Activated CD8-positive, alpha-beta T cell treated with anti-CD3 and anti-CD28 coated beads, Interleukin-2, amount 10 ng/mL, durations not matched to agents 7 days and 5 days (primary cell): ENCODE measurements at places on chromosomes 2 and 18.

DNA sequence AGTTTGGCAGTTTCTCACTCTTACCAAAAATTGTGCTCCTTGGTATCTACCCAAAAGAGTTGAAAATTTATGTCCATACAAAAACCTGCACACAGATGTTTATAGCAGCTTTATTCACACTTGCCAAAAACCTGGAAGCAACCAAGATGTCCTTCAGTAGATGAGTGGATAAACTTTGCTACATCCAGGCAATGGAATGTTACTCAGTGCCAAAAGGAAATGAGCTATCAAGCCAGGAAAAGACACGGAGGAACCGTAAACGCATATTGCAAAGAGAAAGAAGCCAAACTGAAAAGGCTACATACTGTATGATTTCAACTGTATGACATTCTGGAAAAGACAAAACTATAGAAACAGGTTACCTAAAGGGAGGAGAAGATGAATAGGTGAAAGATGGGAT lies 36.1 kb downstream of the TMEM163 start:
- DNase-seq: no peak

GRCh38 chr18:32056613-32057358 lies 34.9 kb upstream of the RNF138 start:
- no peak for DNase-seq

DNA sequence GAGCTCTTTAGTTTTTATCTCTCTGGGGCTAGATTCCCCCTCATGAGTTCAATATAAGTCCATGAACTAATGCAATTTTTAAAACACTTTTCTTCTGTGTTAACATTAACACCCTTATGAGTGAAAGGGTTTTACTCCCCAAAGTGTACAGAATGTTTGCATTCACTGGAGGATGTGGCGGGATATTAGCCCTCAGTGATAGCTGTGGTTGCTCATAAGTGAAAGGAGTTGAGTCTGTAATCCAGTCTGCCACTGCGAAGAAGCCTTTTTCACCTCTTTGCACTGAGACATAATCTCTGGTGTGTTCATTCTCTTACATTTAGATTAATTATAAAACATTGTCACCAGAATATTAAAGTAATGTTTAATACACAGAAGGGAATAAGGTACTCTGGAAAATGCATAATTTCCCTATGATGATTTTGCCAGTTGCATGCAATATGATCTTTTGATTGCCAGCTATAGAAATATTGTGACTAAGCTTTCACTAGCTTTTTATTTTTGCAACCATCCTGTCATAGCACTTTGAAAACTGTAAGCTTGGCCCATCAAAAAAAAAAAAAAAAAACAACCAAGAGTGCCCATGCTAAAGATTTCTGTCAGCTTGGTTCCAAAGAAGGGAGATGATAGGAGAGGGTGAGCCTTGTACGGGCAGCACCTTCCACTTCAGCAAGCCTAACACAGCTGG lies 113.2 kb downstream of the BCL11A start:
- no peak for DNase-seq

GRCh38 chr2:172394002-172394401 lies 33.4 kb upstream of the ITGA6 start:
- no peak for DNase-seq

DNA sequence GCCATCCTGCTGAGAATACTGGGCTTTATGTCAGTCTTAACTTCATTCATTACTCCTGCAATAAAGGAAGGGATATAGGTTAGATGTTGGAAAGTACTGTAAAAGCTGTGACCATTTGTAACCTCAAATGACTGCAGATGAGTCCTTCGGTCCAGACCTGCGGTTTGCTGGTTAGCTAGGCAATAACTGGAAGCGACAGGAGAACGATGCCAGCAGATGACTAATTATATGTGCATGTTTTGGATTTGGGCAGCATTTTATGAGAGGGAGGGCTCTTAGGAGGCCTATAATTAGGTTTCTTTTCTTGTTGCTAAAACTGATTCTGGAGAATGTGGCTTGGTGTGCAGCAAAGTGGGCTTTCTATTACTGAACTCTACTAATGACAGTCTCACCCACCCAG lies 205.6 kb downstream of the TMEM182 start:
- DNase-seq: no peak

- no peak for DNase-seq
Observed at GRCh38 chr2:121735518-121736074, 1.1 kb downstream of the NIFK start.

DNA sequence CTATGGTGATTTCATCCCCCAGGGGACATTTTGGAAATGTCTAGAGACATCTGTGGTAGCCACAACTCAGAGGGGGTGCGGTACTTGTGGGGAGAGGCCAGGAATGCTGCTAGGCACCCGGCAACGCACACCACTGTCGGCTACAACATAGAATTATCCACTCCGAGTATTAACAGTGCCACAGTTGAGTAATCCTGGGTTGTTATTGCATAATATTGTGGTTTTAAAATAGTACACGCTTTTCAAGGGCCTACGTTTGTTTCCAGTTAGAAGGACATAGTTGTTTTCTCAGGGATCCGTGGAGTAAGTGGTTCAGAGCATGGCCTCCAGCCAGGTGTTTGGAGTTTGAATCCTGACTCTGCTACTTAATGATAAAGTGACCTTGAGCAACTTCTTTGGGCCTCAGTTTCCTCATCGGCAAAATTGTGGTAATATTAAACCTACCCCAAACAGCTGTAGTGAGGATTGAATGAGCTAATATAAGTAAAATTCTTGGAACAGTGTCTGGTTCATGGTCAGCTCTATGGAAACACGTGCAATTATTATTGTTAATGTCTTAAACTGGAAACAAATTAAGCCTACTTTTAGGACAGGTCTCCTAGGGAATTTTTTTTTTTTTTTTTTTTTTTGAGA lies 24.5 kb downstream of the CYP27A1 start:
- no peak for DNase-seq

GRCh38 chr2:25062511-25062917 lies 20.6 kb downstream of the EFR3B start:
- DNase-seq: no peak

DNA sequence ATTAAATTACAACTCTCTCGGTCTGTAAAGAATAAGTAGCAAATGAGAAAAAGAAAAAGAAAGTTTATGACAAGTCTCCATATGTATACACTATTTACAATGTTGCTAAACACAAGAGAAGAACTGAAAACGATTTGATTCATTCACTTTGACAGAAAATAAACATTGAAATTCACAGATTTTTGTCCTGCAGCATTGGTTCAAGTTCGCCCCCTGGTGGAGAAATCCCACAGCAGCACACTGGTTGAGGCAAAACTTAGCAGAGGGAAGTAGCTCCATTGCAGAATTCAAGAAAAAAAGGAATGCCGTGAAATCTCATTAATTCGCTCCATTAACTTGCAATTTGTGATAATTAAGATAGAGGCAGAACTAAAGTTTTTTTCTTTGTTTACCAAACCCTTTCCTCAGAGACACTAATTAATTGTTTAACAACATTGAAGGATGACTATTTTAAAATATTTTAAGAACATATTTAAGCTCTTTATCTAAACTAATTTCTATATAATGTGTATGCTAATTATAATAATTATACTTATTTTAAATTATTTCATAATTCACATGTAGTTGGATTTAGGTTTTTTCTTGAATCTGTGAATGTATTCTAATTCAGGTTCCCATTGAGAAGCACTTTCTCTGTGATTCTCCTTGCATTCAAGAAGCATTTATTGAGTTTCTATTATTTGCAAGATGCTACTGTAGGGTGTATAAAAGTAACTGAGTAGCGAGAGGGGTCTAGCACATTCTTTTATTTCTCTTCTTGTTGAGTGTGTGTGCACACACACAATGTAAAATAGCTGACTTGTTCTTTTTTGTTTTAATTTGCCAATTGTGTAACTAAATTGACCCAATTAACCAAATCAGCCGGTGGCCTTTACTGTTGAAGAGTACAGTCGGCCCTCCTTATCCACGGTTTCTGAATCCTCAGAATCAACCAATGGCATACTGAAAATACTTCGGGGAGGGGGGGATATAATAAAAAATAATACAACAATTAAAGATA lies 74.1 kb downstream of the COL4A3 start:
- DNase-seq: peak; percentile 70

- DNase-seq: no peak
Observed at GRCh38 chr18:60732143-60732542, 359.6 kb upstream of the MC4R start.

DNA sequence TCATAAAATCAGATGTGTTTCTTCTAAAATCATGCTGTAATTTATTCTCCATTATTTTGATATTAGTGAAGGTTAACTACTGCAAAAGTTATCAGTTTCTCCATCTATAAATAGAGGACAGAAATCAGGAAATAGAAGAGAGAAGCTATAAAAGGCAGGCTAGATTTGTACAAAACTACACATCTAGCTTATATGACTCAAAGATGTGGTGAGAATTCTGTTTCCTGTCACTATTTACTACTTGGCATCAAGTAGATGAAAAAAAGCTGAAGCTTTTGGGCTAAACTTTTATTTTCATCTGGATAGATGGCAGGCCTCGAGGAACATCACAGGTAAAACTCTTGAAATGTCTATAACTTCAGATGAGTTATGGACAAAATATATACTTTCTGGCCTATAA lies 49.8 kb upstream of the NAB1 start:
- DNase-seq: no peak

DNA sequence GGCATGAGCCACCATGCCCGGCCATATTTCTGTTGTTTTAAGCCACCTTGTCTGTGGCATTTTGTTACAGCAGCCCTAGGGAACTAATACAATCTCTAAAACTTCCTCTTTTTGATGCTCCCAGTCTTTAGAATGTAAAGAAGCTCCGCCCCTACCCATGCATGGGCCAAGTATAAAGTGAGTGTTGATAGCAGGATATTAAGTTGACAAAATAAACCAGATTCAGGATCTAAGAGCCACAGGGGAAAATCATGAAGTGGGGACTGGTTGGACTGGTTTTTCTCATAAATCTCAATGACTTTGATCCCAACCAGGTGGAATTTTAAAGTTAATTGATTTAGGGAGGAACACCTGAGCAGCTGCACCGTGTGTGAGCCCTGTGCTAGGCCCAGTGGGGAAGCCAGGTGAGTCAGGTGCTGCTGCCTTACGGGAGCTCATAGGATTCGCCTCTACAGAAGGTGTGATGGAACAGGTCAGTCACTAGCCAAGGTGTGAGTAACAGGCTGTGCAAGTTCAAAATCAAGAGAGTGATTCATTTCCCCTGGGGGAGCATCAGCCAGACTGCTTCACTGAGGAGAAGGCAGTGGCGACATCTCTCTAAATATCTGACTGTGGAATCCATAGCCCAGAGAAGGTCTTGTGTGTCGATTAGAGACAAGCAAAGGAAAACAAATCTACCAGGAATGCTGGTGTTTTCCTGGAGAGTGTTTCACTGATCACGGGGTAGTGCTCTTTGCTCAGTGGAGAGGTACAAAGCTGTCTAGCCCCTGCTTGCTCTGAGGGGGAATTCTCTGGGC lies 63.0 kb upstream of the MSH2 start:
- no peak for DNase-seq

- no peak for DNase-seq
Observed at GRCh38 chr2:65164426-65164891, 34.6 kb upstream of the RAB1A start.

- DNase-seq: no peak
Observed at GRCh38 chr2:240993446-240994170, 4.8 kb upstream of the SNED1 start.

DNA sequence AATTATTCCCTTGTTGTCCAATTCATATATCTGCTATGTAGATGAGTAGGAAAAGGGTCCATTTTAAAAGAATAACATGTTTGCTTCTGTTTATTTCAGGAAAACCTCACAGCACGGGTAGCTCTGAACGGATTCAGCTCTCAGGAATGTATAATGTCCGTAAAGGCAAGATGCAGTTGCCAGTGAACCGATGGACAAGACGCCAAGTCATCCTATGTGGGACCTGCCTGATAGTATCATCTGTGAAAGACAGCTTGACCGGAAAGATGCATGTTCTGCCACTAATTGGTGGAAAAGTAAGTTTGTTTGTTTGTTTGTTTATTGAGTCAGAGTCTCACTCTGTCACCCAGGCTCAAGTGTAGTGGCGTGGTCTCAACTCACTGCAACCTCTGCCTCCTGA lies 114.6 kb downstream of the PHLPP1 start:
- no peak for DNase-seq

DNA sequence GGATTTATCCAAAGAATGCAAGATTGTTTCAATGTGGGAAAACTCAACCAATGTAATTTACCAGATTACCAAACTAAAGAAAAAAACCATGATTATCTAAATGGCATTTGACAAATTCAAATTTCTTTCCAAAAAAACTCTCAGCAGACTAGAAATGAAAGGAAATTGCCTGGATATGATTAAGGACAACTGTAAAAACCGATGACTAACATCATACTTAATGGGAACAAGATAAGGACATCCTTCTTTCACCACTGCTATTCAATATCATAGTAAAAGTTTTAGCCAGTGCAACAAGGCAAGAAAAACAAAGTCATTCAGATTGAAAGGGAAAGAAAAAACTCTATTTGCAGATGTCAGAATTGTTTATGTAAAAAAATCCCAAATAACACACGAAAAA lies 4.4 kb upstream of the CCDC150 start:
- no peak for DNase-seq

DNA sequence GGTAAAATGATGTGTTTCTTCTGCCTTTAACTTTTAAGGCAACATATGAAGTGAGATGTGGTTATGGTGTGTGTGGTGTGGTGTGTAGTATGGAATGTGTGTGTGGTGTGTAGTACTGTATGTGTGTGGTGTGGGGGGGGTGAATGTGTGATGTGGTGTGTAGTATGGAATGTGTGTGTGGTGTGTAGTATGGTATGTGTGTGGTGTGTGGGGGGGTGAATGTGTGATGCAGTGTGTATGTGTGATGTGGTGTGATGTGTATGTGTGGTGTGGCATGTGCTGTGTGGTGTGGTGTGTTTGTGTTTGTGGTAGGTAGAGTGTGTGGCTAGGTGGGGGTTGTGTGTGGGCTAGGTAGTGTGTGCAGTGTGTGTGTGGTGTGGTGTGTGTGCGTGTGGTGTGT lies 17.2 kb upstream of the ARL4C start:
- DNase-seq: no peak

DNA sequence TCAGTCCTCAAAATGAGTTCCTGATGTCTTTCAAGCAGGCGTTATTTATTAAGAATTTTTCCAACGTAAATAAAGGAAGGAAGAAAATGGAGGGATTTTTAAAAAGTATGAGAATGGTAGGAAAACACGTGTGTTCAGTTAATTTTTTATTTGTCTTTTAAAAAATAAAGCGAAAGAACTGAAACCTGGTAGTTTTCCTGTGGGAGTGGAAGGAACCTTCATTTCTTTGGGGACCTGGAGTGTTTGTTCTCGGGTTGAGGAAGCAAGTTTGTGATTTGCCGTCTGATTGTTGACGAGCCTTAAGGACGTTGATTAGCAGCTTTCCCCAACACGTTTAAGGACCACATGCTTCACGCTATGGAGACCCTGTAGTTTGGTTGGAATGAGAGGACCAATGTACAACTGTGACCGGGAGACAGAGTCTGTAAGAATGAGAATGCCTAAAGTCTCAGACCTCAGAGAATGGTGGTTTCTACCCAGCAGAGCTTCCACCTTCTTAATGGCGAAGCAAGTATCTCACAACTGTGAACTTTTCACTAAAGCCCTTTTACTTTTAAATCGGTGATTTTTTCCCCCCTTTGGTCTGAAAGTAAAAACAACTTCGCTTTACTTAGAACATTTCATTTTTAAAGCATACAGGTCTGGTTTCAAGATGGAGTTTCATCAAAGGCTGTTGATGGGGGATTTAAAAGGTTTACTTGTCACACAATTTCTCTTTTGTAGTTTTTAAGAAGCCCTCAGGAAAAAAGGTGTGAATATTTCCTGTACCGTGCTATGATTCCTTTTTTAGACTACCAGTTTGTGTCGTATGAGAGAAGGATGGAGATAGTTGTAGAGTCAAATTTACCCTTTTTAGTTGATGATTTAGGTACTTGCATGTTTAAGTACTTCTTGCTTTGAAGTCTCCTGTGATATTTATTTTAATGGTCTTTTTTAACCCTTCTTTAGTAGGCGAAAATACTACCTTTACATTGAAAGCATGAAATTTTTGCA lies 1.4 kb downstream of the TTC39C start:
- DNase-seq: no peak
